ENCODE measurements at places on chromosomes 4 and X.

DNA sequence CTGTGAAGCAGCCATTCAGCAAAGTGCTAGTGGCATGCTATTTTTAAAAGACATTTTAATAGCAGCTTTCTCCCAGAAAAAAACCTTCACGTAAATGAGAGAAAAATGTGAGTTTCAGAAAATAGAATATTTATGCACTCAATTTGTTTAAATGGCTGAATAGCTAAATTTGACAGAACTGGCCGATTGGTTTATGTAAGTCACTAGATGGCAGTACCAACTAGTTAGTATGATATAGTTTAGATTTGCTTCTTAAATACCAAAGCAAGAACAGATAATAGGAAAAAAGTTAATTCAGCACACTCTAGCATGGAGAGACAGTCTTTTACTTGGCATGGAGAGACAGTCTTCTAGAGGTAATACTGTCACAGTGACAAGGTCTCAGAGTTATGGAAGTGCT lies 250.1 kb downstream of the SNCA start:
- no peak for DNase-seq

DNA sequence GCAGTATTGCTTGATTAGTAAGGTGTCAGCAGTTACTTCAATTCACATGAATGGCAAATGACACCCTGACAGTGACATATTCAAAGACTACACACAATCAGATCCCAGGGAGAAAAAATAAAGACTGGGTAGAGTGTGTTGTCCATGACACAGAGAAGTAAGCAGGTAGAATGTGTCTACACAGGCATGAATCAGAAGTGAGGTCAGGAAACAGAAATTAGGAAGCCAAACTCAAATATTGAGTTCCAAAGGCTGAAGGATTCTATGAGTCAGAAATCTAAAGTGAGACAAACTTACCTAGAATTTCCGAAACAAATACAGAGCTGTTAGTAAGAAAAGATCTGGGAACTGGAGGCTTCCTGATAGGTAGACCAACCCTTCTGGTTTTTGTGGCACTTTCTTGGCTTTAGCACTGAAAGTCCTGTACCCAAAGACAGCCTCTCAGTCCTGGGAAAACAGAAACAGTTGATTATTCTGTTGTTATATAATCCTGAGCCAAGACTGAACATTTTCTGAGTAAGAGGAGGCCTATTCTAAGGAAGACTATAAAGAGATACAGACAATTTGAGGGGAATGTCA lies 24.3 kb upstream of the GLRA2 start:
- DNase-seq = no peak

DNA sequence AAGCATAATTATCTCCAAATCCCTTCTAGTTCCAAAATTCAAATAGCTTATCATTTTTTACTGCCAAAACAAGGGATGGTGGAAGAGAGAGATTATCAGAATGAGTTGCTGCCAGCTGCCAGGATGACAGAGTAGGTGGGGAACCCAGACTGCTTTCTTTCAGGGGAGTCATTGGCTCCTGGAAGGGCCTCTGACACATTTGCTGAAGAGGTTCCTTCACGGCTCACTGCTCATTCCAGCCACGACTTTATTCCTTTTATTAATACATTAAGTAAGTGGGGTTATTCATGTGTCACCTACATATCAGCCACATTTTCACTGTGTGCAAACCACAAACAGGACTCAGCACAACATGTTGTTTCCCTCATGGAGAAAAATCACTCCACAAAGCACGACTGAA lies 12.7 kb upstream of the SMIM43 start:
- DNase-seq = no peak

- DNase-seq = no peak
These were observed 122.4 kb upstream of the SLC4A4 start for GRCh38 chr4:71216316-71216959.

GRCh38 chrX:121479406-121479805 lies 432.0 kb downstream of the GLUD2 start:
- DNase-seq = no peak

- DNase-seq = no peak
These were observed 1.5 kb downstream of the FRMPD3 start for GRCh38 chrX:107450823-107451509.

DNA sequence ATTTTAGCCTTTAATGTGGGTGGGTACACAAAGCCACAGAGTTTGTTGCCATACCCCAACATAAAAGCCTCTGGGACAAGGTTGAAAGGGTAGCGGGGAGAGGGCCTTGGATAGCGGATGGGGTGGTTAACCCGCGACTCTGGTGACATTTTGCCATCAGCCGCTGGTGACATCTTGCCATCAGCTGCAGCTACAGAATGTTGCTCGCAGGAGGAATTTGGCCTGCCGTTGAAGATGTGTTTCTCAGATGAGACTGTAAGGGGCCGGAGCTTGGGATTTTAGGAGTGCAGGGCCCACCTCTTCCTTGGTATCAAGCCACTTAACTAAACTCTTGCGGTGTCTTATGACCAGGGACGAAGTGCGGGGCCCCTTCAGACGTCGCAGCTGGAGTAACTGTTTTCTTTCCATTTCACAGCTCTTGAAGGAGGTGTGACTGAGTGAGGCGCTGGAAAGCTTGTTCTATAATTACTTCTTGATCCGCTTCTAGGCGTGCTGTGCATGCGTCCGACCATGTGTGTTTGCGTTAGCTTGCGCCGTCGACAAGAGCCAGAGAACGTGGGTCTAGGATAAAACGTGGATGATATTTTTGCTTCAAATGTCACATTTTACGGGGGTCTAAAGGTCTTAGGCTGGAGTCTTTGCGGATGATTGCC lies 820 bp upstream of the RASL11B start:
- DNase-seq = no peak

DNA sequence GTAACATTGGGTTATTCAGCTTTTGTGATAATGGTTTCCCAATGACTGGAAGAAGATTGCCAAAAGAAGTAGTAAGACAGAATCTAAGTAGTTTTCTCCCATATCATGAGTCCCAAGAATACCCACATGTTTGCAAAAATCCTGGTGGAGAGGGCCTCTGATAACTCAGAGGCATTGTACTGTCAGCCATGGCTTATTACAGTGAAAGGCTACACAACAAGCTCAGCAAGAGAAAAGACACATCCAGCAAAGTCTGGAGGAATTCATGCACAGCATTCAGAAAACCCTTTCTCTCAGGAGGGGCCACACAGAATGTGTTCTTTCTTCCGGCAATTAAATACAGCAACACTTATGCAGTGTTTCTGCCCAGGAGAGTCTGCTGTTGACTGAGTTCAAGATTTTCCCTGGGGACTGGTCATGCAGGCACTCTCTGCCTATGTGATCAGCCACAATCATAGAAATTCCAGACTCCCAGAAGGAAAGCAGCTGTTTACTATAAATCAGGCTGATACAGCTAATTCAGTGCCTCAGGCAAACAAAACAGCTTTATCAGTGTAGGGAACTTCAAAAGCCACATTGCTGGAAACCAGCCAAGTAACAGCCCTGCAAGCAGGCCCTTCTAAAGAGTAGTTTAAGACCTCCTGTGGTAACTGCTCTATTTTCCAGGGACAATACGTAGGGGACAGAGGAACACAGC lies 937.1 kb downstream of the CCSER1 start:
- no peak for DNase-seq

DNA sequence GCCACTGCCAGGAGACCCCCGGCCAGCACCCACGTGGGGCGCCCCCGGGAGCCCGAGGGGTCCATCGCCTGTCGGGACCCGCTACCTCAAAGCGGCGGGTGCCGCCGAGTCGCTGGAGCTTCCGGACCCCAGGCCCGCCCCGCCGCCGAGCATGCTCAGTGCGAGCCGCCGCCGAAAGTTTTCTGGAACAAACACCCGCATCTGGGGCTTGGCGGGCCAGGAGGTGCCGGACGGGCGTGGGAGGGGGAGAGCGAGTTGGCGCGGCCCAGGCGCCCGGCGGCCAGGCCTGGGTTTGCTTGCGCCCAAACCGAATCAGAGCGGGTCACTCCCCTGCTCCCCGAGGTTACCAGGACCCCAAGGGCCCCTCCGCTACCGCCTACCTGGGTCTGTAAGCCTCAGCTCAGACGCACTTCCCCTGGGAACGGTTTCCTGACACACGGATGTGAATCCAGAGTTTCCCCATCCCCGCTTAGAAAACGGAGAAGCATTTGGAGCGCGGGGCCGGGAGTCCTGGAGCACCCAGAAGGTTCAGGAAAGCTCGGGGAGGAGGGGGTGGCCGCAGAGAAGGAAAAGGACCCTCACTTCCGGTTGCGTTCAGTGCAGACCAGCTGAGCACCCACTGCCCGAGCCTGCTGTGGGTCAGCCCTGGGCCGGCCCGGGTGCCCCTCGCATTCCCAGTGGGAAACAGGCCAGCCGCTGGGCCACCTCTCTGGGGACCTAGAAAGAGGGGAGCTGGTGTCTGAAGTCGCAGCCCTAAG lies at the start of gene EVC2:
EVC2 (minus strand) TSS at position 111 of the 758 bp plus-strand sequence; CDS start at position 65, 46 bp downstream.
- DNase-seq = no peak

DNA sequence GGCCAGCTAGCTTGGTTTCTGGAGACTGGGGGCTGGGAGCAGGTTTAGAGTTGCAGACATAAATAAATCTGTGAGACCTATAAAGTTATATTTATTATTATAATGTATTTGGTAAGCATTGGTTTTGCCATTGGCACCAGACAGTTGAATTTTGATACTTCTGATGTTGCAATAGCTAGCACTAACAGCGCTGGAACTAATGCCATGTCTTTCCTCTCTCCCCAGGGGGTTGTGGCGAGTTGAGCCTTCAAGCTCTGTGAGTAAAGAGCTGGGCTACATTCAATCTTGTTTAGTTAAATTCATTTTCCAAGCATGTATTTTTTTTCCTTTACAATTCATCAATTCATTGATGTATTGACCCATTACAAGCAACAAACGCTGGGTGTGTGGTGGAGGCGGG lies 358.7 kb upstream of the NR3C2 start:
- no peak for DNase-seq

DNA sequence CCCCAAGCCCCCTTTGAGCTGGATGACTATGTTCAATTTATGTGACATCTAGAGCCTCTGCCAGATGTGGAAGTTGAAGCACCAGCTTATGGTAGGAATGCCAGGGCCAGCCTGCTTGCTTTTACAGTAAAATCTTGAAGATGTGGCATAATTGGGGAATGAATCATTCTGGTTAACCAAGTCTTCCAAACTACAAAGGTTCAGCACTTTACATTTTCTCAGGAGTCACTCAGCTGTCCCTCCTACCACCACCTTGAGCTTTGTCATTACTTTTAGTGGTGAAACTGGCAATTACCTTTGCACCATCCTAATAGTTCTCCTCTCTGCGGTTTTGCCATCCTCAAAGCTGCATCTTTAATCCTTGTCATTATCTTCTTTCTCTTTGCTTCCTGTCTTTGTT lies 172.2 kb downstream of the HS6ST2 start:
- no peak for DNase-seq

DNA sequence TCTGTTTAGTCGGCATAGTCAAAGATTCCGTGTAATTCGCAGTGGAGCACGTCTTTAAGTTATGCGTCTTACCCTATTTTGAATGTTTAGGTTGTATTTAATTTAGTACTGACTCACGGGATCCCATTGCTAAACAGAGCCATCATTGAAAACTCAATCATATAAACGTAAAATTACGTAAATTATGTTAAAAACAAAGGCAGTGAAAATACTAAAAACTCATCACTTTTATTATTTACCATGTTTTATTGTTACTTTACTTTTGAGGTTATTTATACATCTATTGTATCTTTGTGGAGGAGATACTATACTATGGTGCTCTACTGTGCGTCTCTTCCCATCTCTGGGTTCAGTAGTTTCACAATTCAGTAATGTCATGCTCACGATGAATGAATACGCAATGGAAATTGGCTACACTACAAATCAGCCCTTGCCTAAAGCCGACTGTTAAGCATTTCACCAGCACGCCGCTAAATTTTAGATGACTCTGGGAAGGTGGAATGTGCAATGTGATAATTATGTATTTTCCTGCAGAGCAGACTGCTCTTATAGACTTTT lies 944 bp downstream of the FUNDC2 start:
- DNase-seq = no peak

GRCh38 chr4:1244978-1245471 lies 3.9 kb downstream of the CTBP1 start:
- no peak for DNase-seq

DNA sequence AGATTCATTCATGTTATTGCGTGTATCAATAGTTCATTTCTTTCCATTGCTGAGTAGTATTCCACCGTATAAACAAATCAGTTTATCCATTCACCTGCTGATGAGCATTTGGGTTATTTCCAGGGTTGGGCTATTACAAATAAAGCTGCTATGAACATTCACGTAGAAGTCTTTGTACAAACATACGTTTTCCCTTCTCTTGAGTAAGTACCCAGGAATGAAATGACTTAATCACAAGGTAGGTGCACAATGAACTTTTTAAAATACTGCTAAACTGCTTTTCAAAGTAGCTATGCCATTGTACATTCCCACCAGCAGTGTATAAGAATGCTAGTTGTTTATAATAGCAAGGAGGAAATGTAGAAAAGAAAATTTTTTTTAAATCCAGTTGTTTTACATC lies 35.9 kb downstream of the SYTL4 start:
- DNase-seq = no peak

GRCh38 chrX:1449823-1450149 lies 2.9 kb downstream of the ASMTL start:
- no peak for DNase-seq

DNA sequence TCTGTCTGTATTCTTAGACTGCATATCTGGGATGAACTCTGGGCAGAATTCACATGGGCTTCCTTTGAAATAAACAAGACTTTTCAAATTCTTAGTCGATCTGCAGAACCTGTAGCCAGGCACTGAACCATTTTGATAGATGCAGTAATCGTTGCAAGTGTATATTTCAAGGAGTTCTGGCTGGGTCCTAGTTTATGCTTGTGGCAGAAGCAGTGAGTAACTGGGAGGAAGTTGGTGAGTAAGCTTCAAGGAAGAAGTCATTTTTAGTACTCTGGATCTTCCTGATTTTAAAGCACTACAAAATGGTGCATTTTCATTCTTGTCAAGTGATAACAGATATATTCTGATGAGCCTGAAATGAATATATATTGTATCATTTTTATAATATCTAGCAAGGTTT lies 9.5 kb downstream of the HPRT1 start:
- no peak for DNase-seq

GRCh38 chr4:133316909-133317308 lies 167.8 kb downstream of the PCDH10 start:
- no peak for DNase-seq

DNA sequence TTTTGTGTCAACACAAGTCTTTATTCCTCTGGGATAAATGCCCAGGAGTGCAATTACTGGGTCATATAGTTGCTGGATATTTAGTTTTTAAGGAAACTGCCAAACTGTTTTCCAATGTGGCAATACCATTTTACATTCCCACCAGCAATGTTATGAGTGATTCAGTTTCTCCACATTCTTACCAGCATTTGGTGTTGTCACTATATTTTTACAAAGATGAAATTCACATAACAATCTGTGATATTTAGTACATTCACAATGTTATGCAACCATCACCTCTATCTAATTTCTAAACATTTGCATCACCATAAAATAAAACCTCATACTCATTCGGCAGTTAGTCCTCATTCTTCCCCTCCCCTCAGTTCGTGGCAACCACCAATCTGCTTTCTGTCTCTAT lies 75.0 kb downstream of the MAMLD1 start:
- DNase-seq = no peak

DNA sequence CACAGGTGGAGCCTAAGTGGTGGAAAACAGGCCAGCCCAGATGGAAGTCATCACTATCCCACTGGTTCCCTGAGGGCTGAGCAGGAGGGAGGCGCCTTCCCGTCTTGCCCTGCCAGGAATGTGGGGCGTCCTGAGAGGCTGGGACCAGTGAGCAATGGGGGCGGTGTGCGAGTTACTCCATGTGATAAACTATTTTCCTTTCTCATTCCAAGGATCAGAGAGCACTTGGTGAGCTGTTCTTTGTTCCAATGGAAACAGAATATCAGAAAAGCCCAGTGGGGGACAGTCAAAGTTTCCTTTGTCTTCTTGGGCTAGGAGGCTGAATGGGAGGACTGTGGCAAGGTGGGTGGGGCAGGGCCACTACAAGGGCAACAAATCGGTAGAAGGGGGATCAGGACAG lies 86.2 kb downstream of the NHSL2 start:
- no peak for DNase-seq
